CD4-positive, alpha-beta T cell treated with Interferon alpha-2 for 1 hour (primary cell): ENCODE measurements at places on chromosomes 5 and 9.

DNA sequence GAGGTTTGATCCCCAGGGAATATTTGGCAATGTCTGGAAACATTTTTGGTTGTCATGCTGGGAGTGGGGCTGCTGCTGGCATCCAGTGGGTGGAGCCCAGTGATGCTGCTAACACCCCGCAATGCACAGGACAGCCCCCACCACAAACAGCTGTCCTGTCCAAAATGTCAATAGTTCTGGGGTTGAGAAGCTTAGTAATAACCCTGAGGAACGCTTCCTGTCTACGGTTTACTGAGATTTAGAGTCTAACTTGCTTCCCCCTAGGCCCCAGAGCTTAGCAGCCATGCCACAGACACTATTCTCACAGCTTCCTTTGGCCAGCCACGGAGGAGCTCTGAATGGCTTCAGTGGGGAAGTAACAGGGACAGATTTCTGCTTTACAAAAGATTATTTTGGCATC, 66.5 kb downstream of the MSX2 start:
- DNase-seq = no peak

- no peak for DNase-seq
Observed at GRCh38 chr9:115694991-115695390, 458.6 kb upstream of the PAPPA start.

DNA sequence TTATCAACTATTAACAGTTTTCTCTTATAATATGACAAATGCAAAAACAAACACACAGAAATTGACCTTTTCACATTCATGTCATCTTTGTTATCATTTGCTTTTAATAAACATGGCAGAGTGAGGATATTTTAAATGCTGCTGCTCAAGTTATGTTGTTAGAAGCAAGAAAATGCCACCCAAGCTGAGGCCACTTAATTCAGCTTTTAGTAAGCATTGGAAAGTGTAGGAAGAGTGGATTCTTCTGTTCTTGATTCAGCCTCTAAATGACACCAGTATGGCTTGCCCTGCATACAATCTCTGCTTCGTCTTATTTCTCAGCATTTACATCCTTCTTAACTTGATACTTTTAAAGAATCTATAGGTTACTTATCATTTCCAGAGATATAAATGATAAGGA, 420.4 kb upstream of the POU5F2 start:
- no peak for DNase-seq

GRCh38 chr5:1789834-1790471, 9.7 kb downstream of the MRPL36 start:
- DNase-seq = no peak

DNA sequence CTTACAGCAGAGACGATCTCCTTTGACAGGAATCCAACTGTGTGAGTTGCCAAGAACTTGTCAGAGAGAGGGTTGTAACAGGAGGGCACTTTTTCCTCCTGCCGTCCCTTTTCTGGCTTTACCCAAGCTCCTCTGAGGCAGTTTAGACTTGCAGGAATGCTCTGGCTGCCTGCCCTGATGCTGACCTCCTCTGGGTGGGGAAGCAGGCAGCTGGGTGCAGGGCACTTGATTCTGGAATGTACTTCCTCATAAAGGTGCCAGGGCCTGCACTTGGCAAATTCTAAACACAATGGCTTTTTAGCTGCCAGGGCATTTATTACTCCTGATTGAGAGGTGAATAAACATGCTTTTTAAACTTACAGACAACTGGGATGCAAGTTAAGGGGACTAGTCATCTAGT, 190.4 kb downstream of the EPB41L4A start:
- no peak for DNase-seq

DNA sequence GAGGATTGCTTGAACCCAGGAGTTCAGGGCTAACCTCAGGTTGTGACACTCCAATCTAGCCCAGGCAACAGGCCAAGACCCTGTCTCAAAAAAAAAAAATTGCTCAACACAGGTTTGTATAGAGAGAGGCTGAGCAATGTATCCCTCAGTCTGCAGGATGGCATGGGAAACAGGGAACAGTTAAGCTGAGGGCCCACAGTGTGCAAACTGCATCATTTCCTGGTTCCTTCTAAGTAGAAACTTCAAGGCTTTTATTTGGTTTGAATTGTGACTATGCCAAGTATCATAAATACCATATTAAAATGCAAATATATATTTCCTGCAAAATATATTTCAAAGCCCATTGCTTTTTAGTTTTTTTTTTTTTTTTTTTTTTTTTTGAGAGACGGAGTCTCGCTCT, 13.7 kb upstream of the ROPN1L start:
- DNase-seq = no peak

DNA sequence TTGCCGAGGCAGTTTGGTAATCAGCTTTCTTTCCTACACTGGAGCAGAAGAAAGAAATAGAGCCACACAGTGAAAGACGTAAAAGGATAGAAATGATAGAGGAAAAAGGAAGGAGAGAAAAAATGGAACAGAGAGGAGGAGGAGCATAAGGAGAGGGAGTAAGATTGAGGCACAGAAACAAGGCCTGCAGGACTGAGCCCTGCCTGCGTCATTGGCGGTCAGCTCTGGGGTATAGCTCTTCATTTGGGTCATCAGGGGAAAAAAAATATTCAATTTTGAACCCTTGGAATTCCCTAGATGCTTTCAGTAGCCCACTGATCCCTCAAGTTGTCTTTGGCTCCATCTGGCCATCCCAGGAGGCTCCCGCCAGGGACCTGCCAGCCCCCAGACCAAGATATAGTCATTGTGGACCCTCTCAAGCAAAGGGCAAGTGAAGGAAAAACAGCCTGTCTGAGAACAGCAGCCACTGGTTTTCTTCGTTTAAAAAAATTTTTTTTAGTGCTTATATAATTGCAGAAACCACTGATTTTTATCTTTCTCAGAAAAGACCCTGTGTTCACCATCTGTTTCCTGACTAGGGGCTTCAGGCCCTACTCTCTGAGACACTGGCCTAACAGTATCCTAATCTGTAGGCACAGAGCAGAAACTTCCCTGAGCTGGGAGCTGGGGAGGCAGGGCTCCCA, 31.3 kb upstream of the MATR3 start:
- DNase-seq = no peak

DNA sequence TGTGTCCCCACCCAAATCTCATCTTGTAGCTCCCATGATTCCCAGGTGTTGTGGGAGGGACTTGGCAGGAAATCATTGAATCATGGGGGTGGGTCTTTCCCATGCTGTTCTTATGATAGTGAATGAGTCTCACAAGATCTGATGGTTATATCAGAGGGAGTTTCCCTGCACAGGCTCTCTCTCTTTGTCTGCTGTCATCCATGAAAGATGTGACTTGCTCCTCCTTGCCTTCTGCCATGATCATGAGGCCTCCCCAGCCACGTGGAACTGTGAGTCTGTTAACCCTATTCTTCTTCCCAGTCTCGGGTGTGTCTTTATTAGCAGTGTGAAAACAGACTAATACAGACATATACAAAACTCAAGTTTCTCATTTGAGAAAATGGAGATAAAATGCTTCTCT, 139.3 kb downstream of the FBXL7 start:
- no peak for DNase-seq

- DNase-seq = no peak
Observed at GRCh38 chr9:116646661-116647514, 40.2 kb upstream of the TRIM32 start.

GRCh38 chr9:79195879-79196278, 375.9 kb upstream of the TLE4 start:
- no peak for DNase-seq

GRCh38 chr9:2413160-2413805, 208.3 kb upstream of the VLDLR start:
- DNase-seq = no peak

- DNase-seq = no peak
Observed at GRCh38 chr5:88895681-88896501, 12.9 kb upstream of the MEF2C start.

DNA sequence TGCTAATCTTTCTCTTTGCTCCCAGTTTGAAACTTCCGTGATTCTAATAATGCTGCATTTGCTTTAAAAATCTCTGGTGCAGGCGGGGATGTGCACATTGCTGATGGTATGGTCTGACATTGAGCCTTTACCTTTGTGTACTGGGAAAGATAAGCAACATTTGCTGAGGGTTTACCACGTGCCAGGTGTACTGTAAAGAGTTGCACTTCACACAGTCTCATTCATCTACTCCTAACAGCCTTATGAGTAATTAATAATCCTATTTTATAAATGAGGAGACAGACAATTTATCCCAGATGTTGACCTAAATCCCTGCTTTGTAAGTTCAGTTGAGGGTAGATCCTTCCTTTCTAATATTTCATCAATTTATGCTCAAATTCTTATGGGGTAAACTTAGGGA, 726 bp upstream of the ADGRV1 start:
- DNase-seq = no peak

DNA sequence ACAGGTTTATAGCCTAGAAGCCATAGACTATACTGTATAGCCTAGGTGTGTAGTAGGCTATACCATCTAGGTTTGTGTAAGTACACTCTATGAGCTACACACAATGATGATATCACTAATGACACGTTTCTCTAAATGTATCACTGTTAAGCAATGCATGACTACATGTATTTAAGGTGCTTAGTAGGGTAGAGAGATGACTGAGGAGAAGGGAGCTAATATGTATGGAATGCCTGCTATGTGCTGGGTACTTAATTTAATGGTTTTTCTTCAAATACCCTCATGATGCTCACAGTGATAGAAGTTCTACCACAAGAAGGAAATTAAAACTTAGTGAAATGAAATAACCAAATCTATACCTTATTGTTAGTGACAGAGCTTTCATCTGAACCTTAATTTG, 1785.5 kb downstream of the EFNA5 start:
- DNase-seq = no peak

DNA sequence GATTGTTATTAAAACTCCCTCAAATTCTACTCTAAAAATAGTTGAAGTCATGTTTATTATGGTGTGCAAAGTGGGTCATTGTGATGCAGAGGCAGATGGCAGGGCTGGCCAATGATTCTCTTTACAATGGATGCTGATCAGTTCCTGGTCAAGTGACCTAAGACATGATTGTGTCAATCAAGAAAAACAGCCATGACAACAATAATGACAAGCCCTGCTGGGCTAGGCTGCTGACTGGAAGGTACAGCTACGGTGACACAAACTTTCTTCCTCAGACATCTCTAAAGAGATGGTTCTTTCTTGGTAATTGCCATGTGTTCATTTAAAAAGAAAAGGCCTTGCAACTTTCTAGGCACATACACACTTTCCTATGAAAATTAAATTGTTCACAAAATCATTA, 3.6 kb downstream of the SLC24A2 start:
- DNase-seq = no peak

GRCh38 chr9:93864032-93864431, 91.1 kb downstream of the BARX1 start:
- DNase-seq = no peak

DNA sequence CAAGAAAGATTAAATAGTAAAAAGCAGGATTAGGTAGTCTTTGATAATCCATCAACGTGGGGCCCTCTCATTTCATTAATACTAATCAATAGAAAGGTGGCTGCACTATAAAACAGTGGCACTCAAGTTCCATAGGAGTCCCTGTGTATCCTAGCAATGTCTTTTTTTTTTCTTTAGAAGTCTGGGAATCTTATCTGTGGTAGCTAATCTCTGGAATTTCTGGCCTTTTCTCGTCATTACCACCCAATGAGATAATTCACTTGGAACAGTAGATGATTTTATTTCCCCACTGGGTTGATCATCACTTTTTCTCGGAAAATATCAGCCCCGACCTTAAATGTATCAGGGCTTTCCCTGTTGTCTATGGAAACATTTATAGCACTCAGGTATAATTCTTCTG, 86.8 kb upstream of the CDH6 start:
- no peak for DNase-seq

- DNase-seq = no peak
Observed at GRCh38 chr9:89542401-89543021, 44.6 kb upstream of the SEMA4D start.

DNA sequence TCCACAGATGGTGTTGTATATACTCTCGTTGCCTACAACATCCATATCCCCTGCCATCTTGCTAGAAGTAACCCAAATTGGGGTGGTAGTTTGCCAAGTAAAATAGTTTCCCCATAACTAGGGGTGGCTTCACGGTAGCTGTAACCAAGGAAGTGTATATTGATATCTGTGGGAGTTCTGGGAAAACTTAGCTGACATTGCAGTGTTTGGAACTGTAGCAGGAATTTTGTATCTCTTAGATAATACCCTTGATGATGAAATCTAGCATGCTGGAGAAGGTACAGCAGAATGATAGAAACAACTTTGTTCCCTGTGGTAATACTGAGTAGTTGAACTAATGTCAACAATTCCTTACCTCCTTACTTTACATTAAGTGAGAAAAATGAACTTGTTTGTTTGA, 29.8 kb downstream of the FBXL7 start:
- no peak for DNase-seq
